Activated naive CD4-positive, alpha-beta T cell (primary cell): ENCODE measurements at places on chromosomes 12 and 14.

DNA sequence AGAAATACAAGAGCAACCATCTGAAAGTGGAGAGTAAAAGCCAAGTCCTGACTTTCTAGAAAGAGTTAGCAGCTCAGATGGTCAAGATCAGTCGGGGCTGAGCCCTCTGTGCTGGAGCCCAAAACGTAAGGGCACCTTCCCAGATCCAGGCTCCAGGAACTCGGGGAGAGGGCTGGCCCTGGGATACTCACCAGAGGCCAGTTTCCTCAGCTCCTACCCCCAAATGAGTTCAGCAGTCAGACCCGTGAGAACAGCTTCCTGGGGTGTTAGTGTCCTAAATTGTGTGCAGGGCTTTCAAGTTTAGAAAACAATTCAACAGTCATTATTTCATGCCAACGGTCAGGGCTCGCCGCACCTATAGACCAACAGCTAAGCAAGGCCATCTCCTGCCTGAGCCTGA is 147.6 kb upstream of the FKBP4 start:
- no peak for DNase-seq

- DNase-seq = no peak
Observed at GRCh38 chr12:50145439-50145838, 21.7 kb downstream of the CERS5 start.

GRCh38 chr14:24260780-24261157 is 2.2 kb downstream of the TGM1 start:
- DNase-seq = no peak

- DNase-seq = no peak
Observed at GRCh38 chr14:77128414-77128891, 13.1 kb downstream of the ZDHHC22 start.

- DNase-seq = no peak
Observed at GRCh38 chr14:28468191-28469151, 298.1 kb upstream of the FOXG1 start.

DNA sequence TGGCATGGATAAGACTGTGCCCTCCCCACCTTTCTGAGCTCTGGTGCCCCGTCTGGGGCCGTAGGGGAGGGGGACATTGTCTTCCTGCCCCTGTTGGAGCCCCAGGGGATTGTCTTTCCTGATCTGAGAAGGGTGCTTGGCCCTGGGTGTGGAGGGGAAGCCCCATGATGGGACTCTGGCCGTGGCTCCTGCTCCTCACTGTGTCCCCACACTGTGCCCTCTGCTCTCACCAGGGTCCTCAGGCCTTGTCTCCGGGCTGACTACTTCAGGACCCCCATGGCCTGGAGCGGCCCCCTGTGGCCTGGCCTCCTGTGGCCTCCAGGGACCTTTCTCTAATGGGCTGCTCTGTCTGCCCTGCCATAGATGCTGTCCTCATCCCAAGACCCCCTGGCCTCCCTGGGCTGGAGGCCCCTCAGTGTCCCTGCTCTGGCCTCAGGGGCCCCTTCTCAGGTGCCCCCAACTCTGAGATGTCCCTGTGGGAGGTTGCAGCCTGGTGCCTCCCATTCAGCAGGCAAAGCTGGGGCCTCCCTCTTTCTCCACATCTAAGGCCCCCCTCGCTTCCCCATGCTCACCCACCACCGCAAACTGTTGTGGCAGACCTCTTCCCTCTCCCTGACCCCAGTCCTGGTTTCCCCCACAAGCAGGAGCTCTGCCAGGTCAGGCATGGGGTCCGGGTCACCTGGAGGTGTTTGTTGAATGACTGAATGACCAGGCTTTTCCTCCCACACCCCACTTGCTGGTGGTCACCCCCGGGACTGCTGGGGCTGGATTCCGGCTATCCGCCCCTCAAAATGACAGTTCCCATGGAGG is 4.0 kb downstream of the KIF26A start:
- DNase-seq = no peak

DNA sequence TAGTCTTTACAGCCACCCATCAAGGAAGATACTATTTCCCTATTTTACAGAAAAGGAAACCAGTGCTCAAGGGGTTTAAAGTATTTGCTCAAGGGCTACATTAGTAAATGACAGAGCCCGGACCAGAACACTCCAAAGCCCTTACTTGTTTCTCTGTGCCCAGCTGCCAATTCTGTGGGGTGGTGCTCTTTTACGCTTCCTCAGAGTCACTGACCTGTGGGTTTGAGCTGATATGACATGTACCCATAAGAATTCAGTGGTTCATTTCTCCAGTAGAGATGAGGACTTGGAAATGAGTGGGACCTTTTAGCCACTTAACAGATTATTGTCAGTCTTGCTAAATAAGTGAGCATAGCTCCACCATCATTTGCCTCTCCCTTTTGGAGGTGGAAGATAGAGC is 37.4 kb upstream of the NKX2-8 start:
- no peak for DNase-seq

GRCh38 chr12:39958377-39958776 is 147.5 kb downstream of the SLC2A13 start:
- DNase-seq = no peak

- no peak for DNase-seq
Observed at GRCh38 chr12:62252576-62252975, 7.6 kb upstream of the USP15 start.

DNA sequence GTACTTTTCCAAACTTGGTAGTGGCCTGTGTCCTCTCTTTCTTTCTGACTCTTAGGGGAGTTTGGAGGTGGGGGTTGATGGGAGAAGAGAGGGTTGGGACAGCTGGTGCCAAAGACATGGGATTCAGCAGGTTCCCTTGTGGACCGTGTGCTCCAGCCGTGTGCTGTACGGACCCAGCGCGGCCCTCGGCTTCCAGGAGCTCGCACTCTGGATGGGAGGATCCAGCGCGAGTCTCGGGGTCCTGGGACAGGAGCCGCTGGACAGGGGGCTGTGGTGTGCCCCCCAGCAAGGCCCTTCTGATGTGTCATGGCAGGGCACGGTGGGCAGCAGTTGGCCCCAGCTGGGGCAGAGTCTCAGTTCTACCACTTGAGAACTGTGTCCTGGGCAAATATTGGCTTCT is 45.0 kb upstream of the TSPAN9 start:
- DNase-seq = no peak

GRCh38 chr12:12008232-12008850 is 62.4 kb upstream of the BCL2L14 start:
- no peak for DNase-seq

DNA sequence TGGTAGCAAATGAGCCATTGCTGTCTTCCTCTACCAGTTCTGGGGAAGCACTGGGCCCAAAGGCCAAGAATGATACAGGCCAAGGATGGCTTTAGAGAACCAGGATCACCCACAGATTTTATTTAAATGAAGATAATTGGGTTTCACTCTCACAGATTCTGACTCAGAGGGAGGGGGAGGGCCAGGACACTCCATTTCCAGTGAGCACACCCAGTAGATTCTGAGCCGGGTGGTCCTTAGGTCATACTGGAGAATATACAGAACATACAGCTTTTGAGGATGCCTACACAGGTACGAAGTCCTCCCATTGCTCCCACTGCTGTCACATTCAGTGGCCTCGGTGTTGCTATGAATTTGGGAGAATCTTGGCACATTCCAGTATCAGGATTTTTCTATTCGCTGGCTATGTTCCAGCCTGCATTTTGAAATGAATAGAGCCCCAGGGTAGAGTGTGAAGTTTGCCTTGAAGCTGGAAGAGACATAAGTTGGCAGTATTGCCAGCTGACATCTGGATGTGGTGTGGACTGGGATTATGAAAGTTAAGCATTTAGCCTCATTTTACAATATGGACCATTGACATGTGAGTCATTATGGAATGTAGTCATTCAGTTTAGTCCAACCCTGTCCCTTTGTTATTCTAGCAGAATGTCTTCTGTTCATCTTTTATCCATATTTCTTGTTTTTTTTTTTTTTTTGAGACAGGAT is 45.8 kb upstream of the POC1B start:
- DNase-seq = no peak

DNA sequence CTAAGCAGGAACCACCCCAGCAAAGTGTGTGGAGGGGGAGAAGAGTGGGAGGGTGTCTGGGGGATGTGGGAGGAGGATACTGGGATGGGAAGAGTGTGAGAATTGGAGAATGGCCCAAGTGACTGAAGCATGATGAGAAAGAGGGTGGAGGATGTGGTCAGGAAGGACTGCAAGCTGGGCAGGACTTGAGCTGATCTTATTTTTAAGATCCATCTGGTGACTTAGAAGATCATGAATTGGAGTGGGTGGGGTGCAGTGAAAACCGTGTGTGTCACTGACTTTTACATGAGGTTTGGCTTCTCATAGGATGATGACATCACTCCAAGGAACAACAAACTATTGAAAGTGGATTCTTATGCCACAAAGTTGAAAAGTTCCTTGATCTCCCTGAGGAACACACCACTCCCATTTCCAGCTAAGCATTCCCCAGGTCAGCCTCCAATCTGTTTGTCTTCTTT is 287.5 kb downstream of the GALC start:
- DNase-seq = no peak

- DNase-seq = no peak
Observed at GRCh38 chr14:26286081-26286912, 311.5 kb downstream of the NOVA1 start.

GRCh38 chr12:12836571-12836970 is 23.4 kb downstream of the DDX47 start:
- DNase-seq = no peak

DNA sequence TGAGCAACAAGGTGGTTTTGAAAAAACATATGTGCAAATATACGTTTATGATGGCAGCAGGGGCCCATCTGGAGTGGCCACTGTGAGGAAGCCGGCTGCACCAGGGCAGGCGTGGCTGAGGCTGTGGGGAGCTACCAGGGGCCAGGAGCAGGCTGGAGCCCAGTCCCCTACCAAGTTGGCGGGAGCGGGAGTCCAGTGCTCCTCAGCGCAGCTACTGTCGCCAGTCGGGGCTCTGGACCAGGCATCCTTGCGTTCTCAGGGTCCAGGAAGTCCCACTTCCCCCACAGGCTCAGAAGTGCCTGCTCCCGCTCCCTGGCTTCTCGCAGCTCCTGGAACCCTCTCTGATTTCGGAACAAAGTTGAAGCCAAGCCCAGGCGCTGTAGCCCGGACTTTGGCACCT is 1377.5 kb upstream of the FLRT2 start:
- DNase-seq = no peak

DNA sequence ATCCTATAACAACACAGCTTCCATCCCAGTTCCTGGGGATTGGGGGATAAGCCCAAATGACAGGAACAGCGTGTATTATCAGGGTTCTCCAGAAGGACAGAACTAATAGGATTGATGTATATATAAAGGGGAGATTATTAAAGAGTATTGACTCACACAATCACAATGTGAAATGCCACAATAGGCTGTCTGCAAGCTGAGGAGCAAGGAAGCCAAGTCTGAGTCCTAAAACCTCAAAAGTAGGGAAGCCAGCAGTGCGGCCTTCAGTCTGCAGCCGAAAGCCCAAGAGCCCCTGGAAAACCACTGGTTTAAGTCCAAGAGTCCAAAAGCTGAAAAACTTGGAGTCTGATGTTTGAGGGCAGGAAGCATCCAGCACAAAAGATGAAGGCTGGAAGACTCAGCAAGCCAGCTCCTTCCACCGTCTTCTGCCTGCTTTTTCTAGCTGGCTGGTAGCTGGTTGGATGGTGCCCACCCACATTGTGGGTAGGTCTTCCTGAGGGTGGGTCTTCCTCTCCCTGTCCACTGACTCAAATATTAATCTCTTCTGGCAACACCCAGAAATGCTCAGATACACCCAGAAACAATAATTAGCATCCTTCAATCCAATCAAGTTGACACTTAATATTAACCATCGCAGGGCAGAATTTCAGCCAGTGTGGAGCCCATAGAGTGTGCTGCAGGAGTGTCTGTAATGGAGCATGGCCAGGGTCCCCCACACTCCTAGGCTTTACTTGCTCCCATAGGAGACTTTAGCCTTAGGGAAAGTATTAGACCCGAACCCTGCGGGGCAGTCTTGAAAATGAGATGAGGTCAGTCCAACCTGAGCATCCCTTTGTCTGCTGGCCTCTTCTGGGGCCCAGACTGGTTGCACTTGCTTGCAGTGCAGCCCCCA is 111.1 kb downstream of the SINHCAF start:
- no peak for DNase-seq

DNA sequence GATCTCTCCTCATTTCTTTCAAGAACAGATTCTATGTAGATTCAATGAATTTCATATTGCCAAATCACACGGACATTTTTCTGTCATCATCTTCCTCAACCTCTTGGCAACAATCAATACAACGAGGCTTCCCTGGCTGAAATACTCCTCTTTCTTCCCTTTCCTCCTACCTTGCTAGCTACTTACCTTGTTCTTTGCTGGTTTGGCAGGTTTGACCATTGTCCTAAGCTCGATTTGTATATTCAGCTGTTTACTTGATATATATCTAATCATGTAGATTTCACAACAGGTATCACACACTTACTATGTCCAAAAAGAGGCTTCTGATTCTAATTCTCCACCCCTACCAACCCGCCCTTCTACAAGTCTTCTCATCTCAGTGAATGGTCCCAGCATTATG is 23.6 kb downstream of the NDUFA12 start:
- DNase-seq = no peak

GRCh38 chr14:52079239-52079959 is 10.5 kb upstream of the NID2 start:
- DNase-seq = no peak

GRCh38 chr14:95098984-95099599 is 58.2 kb downstream of the DICER1 start:
- DNase-seq = no peak

- no peak for DNase-seq
Observed at GRCh38 chr12:32031109-32031508, 71.9 kb downstream of the RESF1 start.

GRCh38 chr14:56002876-56003625 is 115.2 kb upstream of the PELI2 start:
- DNase-seq = no peak

- DNase-seq = no peak
Observed at GRCh38 chr14:80523518-80524117, 312.3 kb upstream of the DIO2 start.

- no peak for DNase-seq
Observed at GRCh38 chr12:50554651-50555050, 49.9 kb downstream of the DIP2B start.

- DNase-seq = no peak
Observed at GRCh38 chr12:57247041-57247440, 3.9 kb downstream of the STAC3 start.

DNA sequence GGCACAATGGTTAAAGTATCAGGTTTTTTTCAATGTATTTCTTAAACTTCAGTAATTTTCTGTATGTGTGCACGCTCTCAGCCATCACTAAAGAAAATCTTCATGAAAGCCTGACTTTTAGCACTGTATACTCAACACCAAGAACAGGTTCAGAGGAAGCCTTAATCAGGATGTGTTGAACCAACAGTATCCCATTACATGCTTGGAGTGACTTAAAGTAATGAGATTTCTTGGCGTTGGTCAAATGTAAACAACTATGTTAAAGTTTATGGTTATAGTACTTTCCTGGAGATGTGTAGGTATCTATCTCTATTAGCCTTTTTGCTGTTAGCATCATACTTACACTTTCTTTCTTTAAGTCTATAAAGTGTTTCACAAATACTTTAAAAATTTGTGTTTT is 335.0 kb downstream of the CCER1 start:
- no peak for DNase-seq

GRCh38 chr12:26691234-26691970 is 141.6 kb downstream of the ITPR2 start:
- DNase-seq = no peak

GRCh38 chr12:103326190-103326589 is 169.6 kb downstream of the C12orf42 start:
- no peak for DNase-seq
